ENCODE measurements at places on chromosomes 11 and 22.

GRCh38 chr22:20761536-20761935, 12.4 kb upstream of the SERPIND1 start:
- no peak for DNase-seq

GRCh38 chr22:25829808-25830777, 88.1 kb downstream of the MYO18B start:
- DNase-seq: no peak

- no peak for DNase-seq
Measured at GRCh38 chr11:29913352-29913751, 103.5 kb downstream of the KCNA4 start.

DNA sequence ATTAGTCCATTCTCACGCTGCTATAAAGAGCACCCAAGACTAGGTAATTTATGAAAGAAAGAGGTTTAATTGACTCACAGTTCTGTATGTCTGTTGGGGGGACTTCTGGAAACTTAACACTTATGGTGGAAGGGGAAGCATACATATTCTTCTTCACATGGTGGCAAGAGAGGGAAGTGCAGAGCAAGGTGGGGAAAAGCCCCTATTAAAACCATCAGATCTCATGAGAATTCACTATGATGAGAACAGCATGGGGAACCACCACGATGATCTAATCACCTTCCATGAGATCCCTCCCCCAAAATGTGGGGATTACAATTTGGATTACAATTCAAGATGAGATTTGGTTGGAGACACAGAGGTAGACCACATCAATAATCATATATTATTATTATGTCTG, 25.7 kb downstream of the CEP57 start:
- DNase-seq: no peak

GRCh38 chr11:64245401-64245796, 1.3 kb downstream of the PPP1R14B start:
- no peak for DNase-seq
